Kidney (tissue), 22 donors: ENCODE measurements at places on chromosomes 16 and 17.

DNA sequence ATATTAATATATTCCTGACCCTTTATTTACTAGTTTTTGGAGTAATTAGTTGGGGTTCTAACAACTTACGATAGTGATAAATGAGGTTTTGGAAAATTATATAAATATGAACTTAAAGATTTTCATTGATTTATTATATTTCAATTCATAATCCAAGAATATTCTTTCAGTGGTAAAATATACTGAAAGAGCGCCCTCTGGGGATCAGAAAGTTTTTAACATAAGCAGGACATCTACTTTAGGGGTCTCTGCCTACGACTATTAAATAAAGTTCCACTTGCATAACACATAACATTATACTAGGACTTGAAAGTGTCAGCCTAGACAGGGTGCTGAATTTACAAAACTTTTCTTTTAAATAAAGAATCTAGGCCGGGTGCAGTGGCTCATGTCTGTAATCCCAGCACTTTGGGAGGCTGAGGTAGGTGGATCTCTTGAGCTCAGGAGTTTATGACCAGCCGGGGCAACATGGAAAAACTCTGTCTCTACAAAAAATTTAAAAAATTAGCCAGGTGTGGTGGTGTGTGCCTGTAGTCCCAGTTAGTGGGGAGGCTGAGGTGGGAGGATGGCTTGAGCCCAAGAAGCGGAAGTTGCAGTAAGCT, 15.6 kb downstream of the RFWD3 start:
- no peak for DNase-seq

DNA sequence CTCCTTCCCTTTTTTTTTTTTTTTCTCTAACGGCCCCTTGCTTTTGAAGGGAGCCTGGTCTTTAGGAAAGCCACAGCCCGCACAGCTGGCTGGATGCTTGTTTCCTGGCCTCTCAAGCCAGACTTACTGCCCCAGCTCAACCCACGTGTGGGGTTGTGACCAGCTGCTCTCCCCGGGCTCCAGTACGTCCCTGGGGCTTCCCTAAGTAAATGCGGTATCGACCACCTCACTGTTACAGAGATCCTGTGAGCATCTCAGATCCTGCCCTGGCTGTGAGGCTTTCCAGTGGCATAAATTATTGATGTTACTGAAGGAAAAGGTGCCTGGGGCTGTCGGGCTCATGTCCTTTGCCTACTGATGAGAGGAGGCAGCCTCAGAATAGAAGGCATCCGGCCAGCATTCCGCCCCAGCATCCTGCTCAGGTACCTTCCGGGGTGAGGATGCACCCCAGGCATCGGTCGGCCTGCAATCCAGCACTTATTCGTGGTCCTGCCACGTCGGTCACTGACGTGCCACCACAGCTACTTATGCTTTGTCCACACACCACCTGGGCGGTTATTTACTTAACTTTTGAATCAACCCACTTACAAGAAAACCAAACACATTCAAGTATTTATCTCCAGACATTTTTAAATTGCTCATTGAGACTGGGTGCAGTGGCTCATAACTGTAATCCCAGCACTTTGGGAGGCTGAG, 9.6 kb downstream of the GPRC5B start:
- no peak for DNase-seq

GRCh38 chr16:54462771-54463170, 176.2 kb upstream of the IRX3 start:
- no peak for DNase-seq

DNA sequence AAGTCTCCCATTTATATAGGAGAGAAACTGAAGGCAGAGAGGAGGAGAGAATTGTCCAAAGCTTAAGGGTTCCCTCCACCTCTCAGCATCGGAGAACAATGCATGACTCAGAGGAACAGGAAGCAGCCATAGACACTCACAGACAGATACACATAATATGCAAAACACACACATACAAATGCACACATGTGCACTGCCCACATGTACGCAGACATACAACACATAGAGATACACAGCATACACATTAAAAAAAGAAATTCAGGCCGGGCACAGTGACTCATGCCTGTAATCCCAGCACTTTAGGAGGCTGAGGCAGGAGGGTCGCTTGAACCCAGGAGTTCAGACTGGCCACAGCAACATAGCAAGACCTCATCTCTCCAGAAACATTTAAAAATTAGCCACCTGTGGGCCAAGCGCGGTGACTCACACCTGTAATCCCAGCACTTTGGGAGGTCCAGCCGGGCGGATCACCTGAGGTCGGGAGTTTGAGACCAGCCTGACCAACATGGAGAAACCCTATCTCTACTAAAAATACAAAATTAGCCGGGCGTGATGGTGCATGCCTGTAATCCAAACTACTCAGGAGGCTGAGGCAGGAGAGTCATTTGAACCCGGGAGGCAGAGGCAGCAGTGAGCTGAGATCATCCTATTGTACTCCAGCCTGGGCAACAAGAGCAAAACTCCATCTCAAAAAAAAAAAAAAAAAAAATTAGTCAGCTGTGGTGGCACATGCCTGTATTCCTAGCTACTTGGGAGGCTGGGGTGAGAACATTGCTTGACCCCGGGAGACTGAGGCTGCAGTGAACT, 11.3 kb downstream of the ERAL1 start:
- no peak for DNase-seq

- no peak for DNase-seq
Measured at GRCh38 chr16:59684911-59685310, 950.8 kb upstream of the GOT2 start.

- no peak for DNase-seq
Measured at GRCh38 chr16:86455116-86455515, 55.2 kb upstream of the FOXF1 start.

DNA sequence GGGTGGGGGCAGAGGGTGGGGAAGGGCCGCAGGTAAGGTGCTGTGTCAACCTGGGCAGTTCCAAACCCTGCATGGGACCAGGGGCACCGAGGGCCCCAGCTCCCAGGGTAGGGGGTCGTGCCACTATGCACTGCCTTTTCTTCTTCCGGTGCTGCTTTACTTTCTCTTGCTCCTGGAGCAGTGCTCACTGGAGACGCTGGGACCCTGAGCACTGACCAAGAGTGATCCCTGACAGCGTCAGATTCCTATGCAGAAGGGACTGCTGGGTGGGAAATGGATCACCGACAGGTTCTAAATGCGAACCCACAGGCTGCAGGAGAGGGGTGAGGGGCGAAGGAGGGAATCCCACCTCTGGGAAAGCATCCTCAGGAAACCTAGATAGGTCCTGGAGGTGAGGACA, 470.1 kb downstream of the SOX9 start:
- DNase-seq = no peak

GRCh38 chr17:50564916-50565315, 4.4 kb downstream of the CACNA1G start:
- peak; percentile 53 for DNase-seq

DNA sequence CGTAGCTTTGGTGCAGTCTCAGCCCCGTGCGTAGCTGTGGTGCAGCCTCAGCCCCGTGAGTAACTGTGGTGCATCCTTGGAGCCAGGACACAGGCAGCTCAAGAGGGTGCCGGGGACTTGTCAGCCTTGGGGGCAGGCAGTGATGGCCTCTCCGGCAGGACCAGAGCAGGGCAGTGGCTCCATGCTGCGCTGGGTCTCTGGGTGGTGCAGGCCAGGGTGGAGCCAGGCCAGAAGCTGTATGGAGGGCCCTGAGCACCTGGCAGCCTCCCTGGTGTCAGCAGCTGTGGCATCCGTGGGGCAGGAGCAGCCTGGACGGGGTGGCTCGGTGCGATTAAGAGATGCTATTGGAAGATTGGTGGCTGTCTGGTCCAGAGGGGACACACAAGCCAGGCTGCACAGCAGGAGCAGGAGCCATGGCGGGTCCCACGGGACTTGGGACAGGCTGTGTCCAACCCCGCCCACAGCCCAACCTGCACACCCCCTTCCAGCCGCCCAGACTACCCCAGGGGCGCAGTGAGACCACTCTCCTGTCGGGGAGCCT, 28.3 kb upstream of the CDH15 start:
- no peak for DNase-seq

DNA sequence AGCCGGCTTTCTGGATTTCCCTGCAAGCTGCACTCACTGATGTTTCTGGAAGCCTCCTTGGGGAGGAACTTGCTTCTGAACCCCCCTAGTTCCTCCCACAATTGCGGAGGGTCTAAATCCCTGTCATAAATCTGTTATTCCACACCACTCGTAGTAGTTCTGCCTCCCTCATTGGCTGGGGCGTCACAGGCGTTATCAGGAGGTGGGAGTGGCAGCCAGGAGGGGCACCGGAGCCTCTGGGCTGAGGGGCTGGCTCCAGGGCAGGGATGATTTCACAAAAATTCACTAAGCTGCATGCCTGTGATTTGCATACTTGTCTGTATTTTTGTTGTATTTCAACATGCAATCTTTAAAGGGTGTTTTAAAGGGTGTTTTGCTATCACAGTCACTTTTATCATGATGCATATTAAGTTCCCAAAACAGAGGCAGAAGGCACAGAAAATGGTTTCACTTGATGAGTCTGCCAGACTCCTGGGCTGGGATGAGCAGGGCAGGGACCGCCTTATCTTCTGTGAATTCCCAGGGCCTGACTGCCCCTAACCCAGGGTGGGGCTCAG, 176.2 kb upstream of the FOXF1 start:
- peak; percentile 32 for DNase-seq

- no peak for DNase-seq
Measured at GRCh38 chr16:5649762-5650743, 552.5 kb upstream of the EEF2KMT start.

DNA sequence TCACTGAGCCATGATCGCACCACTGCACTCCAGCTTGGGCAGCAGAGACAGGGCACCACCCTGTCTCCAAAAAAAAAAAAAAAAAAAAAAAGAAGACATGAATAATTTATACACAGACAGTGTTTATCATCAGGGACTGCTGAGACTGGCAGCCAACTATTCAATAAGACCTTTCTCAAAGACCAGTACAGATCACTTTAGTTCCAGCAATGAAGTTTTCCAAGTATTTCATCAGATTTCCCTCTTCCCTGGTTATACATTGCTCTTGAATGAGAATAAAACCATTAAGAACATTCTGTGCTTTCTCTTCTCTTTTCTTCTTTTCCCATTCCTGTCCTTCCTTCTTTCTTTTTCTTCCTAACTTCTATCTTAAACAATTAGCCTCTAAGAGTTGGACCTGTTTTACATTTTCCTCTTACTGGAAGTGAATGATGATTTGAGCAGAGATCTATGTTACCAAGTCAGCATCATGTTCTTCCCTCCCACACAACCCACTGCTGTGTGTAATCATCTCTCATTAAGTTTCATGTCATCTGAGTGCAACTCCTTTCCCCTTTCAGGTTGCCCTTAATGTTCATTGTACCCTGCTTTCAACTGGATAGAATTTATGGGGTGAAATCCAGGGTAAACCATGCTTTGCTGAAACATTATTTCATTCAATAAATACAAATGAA, 35.9 kb upstream of the SMIM36 start:
- DNase-seq = peak; percentile 67

GRCh38 chr16:79874391-79874790, 273.9 kb upstream of the MAF start:
- no peak for DNase-seq

GRCh38 chr16:75922250-75922649, 196.0 kb upstream of the CPHXL start:
- no peak for DNase-seq

- DNase-seq = no peak
Measured at GRCh38 chr16:77569406-77569805, 134.6 kb upstream of the ADAMTS18 start.

DNA sequence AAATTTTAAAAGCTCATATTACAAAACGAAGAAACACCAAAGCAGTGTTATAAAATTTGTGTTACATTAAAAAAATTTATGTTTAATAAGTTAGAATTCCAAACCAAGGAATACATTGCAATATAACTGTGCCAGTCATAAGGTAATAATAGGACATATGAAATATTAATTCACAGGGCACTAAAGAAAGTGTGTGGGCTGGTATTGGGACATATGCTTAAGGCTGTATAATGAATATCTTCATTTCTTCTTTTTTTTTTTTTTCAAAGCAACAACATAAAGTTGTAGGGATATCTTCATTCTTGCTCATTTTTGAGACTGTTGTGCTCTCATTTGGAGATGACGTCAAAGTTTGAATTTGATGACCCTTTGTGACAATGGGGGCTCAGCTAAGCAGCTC, 17.5 kb upstream of the FBXO47 start:
- DNase-seq = no peak

DNA sequence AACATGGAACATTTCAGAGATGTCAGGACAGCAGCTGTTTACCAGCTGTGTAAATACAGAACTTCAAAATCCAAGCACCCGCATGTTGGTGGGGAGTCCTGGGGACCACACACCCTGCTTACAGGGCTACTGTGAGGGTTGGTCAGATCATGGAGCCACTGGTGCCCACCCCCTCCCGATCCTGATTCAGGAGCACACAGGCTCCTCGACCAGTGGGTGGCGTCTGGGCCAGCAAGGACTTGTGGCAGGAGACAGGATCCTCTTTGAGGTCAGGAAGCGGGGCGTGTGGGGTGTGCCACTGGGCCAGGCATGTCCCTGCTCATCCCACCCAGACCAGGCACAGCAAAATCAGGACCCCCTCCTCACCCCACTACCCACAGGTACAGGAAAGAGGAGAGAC, 83.6 kb downstream of the SDK2 start:
- DNase-seq = no peak

DNA sequence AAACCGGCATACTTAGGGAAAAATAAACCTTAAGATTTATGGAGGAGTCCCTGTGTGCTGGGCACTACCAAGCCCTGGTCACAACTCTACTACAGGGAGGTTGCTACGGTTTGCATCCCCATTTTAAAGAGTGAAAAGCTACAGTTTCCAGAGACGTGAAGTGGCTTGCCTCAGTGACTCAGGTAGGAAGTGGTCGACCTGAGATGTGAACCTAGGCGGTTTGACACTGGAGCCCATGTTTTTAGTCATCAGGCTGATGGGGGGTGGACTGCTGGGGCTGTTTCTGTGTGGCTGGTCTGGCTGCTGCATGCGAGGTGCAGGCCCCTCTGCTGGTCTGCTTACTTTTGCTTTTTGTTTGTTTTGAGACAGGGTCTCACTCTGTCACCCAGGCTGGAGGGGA, 6.6 kb downstream of the COX6A2 start:
- DNase-seq = no peak

DNA sequence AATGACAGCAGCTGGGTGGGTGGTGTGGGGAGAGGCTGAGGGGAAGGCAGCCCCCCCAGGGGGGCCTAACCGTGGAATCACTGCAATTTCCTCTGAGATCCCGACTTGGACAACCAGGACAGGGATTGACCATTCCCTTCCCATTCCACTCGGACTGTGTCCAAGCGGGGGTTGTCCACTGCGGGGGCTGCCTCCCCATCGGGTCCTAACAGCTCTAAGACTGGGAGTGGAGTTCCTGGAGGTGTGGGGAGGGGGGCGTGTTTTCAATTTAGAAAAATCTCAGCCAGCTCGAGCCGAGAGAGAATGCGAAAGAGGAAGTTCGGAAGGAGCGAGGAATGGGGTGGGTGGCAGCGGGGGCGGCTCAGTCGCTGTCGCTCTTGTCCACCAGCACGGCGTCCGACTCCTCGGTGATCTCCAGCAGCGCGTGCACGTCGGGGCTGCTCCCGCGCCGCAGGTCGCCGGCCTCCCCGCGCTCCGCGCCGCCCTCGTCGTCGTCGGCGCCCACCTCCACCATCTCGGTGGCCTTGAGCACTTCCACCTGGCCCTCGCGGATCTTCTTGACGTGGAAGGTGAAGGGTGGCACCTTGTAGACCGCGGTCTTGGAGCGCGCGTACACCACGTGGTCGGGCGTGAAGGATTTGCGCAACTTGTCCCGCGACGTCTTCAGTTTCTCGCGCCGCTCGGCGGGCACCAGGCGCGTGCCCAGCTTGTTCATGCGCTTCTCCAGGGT, 16.2 kb upstream of the STAT3 start:
- DNase-seq = no peak
